AG09319 (cell line): ENCODE measurements at places on chromosomes 11 and 22.

DNA sequence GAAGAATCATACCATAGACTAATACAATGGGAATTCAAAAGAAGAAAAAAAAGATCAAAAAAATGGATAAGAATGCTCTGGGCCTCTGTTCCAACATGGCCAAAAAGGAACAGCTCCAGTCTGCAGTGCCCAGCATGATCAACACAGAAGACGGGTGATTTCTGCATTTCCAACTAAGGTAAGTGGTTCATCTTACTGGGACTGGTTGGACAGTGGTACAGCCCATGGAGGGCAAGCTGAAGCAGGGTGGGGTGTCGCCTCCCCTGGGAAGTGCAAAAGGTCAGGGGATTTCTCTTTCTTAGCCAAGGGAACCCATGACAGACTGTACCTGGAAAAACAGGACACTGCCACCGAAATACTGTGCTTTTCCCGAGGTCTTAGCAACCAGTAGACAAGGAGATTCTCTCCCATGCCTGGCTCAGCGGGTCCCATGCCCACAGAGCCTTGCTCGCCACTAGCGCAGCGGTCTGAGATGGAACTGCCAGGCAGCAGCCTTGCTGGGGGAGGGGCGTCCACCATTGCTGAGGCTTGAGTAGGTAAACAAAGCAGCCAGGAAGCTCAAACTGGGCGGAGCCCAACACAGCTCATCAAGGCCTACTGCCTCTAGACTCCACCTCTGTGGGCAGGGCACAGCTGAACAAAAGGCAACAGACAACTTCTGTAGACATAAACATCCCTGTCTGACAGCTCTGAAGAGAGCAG is 428.4 kb downstream of the MN1 start:
- DNase-seq = no peak

GRCh38 chr11:8699903-8700302 is 17.3 kb downstream of the RPL27A start:
- no peak for DNase-seq

- DNase-seq = no peak
Observed at GRCh38 chr11:7645206-7645605, 28.1 kb downstream of the CYB5R2 start.

DNA sequence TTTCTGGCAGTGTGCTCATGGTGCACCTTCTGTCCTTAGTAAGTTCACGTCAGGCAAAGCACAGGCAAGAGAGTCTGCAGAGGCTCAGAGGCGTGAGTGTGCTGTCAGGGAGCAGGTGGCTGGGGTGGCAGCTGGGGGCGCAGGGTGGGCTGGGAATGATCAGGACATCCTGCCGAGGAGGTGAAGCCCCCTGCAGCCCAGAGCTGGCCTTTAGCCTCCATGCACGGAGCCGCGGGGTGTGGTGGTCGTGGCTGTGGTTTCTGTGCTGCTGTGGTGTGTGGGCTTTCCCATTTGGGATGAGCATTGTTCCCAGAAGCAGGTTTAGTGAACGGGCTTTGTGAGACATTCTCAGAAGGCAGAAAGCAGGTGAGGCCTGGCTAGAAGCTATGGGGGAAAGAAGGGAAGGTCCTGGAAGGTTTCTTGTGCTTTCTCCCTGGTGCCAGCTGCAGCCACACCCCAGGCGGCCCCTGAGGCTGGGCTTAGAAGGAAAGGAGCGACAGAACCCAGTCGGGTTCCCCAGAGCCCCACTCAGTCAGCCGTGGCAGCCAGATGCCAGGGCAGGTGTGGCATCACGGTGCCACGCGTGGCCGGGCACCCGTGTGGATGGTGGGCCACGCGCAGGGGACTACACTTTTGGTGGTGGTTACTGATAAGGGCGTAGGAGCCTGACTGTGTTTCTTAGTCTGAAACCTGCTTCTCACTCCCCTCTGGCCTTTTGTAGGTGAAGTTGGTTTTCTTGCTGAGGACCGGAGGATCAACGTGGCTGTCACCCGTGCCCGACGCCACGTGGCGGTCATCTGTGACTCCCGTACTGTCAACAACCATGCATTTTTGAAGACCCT is 32.0 kb downstream of the IGHMBP2 start:
- no peak for DNase-seq

DNA sequence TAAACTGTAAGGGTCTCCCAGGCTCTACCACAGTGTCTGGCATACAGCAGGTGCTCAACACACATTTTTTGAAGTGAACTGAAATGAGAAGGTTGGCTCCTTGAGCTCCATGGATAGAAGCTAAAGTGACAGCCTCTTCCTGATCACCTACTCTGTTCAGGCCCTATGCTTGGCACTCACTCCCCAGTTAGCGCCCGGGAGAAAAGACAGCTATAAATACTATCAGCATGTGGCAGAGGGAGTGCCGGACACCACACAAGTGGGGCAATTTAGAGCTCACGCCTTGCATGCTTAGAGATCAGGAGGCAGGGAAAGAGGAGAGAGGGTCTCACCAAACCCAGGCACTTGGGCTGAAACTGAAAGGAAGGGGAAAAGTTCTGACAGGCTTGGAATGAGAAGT is 195.5 kb downstream of the BUD13 start:
- no peak for DNase-seq

GRCh38 chr11:78451371-78452150 is 33.9 kb upstream of the GAB2 start:
- no peak for DNase-seq

GRCh38 chr11:79369055-79369454 is 71.8 kb downstream of the TENM4 start:
- no peak for DNase-seq

DNA sequence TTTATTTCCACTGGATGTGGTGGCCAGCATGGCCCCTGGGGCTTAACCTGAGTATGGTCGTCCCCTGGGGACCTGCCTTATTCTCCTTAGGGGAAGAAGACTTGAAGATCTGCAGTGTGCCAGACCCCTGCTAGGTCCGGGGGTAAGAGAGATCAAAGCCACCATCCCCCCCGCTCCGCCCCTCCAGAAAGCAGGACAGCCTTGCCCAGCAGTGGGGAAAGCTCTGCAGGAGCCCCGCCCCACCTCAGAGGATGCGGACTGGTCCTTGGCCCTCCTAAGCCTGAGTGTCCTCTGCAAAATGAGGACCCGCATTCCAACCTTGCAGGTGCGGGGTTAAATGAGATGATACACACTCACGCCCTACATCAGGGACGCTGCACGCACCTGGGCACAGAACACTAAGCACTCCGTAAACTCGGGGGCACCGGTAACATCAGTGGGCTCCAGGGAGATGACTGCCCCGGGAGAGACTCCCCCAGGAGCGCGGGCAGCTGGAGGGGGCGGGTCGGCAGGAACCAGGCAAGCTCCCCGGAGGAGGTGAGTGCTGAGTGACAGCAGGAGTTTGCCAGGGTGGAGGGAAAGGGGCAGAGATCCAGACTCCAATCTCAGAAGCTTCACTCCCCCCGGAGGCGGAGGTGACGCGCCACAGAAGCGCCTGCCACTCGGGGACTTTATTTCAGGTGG is 564 bp upstream of the ANO1 start:
- no peak for DNase-seq

DNA sequence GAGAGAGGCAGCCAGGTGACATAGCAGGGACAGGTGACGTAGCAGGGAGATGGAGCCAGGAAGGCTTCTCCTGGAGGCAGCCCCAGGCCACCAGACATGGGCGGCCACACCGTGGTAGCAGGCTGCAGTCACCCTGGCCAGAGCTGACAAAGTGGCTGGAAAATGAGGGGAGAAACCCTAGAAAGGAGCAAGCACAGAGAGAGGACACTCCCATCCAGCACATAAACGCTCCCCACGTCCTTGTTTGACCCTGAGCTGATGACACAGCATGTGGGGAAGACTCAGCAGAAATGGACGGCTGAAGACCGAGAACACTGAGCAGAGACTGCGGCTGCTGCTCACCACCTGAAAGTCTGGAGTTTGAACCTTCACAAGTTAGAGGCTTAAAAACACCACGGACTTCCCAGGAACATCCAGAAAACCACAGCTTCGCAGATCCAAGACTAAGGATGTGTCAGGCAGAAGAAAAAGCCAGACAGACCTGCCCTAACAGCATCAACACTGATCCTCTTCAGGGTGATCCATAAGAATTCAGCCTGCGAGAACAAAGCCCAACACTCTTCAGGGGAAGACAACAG is 28.7 kb downstream of the DRD4 start:
- DNase-seq = no peak

- no peak for DNase-seq
Observed at GRCh38 chr22:39281126-39281525, 36.3 kb upstream of the PDGFB start.

GRCh38 chr11:45100339-45100738 is 46.1 kb upstream of the PRDM11 start:
- no peak for DNase-seq

GRCh38 chr11:85132851-85133585 is 494.1 kb downstream of the DLG2 start:
- no peak for DNase-seq

DNA sequence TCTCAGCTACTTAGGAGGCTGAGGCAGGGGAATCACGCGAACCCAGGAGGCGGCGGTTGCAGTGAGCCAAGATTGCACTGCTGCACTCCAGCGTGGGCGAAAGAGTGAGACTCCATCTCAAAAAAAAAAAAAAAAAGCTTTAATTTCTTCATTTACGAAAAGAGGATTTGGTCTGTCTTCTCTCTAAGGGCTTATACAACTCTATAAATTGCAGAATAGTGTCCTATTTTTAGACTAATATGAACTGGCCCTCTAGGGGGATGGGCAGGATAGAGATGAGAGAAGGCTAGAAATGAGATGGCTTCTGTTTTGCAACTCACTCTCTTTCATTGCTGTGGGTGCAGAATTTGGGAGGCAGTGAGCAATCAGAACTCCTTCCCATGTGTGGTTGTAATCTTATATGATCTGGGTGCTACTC is 11.3 kb downstream of the MAML2 start:
- DNase-seq = no peak

- no peak for DNase-seq
Observed at GRCh38 chr11:22106566-22106965, 86.3 kb upstream of the ANO5 start.

DNA sequence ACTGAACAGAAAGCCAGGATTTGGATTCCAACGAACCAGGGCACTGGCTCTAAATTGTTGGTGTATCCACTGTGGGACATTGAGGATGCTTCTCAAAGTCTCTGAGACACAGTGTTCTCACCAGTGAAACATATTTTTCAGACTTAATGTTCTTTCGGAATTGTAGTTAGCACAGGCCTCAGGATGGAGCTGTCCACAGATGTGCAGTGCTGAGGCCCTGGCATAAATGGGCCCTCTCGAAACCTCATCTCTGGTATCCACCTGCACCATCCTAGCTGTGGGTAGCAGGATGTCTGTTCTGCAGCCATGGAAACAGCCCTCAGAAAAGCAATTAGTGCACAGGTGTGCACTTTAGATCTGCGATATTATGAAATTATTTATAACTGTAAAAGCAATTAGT is 656.8 kb downstream of the TBC1D22A start:
- no peak for DNase-seq

DNA sequence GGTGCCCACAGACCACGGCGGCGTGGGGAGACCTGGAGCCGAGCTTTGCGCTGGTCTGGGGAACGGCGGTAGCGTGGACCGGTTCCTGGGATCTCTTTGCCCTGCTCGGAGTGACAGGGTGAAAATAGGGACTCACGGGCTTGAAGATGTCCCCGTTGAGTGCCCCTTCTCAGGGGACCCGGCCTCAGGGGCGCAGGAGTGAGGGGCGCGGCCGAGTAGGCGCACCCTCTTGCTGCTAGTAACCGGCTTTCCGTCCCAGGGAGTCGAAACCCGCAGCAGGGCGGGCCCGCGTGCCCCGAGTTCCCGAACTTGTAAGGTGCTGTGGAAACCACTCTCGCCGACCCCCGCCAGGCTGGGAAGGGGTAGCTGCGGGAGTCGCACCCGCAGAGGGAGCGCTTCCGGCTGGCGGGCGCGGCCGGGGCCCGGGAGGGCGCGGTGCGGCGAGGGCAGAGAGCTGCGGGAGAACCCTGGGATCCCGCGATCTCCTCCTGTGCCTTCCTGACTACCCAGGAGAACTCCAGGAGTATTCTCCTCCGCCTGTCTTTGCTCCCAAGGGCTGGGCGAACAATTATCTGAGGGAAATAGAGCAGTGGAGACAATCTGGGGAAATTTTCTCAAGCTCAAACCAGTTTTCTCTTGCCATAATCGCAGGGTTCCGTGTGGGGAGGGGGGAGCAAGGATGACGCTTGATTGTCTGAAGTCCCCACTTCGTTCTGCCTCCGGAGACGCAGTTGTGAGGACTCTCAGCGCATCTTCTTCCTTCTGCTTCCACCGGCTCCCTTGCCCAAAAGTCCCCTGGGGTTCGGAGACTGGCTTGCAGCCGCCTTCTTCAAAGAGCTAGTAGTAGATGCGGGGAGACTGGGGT is 666 bp downstream of the NELL1 start:
- no peak for DNase-seq

- no peak for DNase-seq
Observed at GRCh38 chr11:124745835-124746620, 6.0 kb downstream of the VSIG2 start.

GRCh38 chr11:69840371-69841169 is 21.4 kb upstream of the FGF3 start:
- DNase-seq = no peak

GRCh38 chr11:10993186-10993585 is 135.3 kb upstream of the ZBED5 start:
- no peak for DNase-seq
